RKO (cell line): ENCODE measurements at places on chromosomes 2 and 18.

- no peak for DNase-seq
Observed at GRCh38 chr2:42567364-42567763, 1.1 kb upstream of the MTA3 start.

- no peak for DNase-seq
Observed at GRCh38 chr18:10040287-10041011, 126.6 kb downstream of the VAPA start.

- DNase-seq = no peak
Observed at GRCh38 chr18:4311136-4311535, 144.0 kb downstream of the DLGAP1 start.

GRCh38 chr18:56309104-56309503, 329.3 kb downstream of the TXNL1 start:
- no peak for DNase-seq

DNA sequence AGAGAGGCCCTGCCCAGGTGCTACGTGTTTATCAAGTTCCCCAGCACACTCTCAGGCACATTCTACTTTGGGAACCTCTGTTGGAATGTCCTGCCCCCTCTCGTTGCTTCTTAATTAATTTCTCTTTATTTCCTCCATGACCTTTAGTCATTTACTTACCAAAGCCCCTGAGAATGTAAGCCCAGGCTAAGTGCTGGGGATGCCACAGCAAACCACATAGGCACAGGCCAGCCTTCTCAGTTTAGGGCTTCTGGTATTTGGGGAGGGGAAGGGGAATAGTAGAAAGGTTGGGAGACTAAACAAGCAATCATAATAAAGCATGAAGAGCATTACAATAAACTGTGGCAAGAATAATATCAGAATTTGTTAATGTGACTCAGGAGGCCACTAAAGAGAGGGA, 85.7 kb downstream of the EVA1A start:
- no peak for DNase-seq

- DNase-seq = peak; percentile 9
Observed at GRCh38 chr2:215796140-215796855, 217.1 kb downstream of the MREG start.

- DNase-seq = no peak
Observed at GRCh38 chr2:19750136-19750535, 151.6 kb downstream of the TTC32 start.

GRCh38 chr2:118830118-118830517, 17.3 kb downstream of the EN1 start:
- DNase-seq = no peak

DNA sequence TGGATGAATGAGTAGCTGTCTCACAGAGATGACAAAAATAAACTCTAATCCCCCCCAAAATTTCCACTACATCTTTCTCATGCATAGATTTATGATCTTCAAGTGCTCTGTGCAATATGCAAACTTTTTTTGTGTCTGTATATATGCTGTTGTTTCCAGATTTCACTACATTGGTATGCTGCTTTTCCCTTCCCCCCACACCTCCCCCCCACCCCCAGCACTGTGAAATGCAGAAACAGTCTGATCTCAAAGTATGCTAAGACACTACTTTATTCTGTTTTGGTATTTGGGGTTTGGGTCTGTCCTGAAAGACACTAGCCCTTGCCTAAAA, 524 bp upstream of the KLHL14 start:
- no peak for DNase-seq

- DNase-seq = no peak
Observed at GRCh38 chr2:24763843-24764242, 29.3 kb downstream of the PTRHD1 start.

- DNase-seq = no peak
Observed at GRCh38 chr18:59041819-59042815, 97.6 kb upstream of the SEC11C start.
